Tibial artery (tissue), 4 donors: ENCODE measurements at places on chromosomes 2 and 18.

GRCh38 chr2:54653572-54654204 lies 69.8 kb upstream of the EML6 start:
- no peak overlapping the region for H3K4me3 ChIP-seq
- peaks cover 78% of the 10 kb centered on the region for H3K36me3 ChIP-seq
- H3K27me3 ChIP-seq = no peaks in the 10 kb centered on the region
- DNase-seq = no peak
- H3K27ac ChIP-seq = no peak overlapping the region
- H3K4me1 ChIP-seq = no peaks in the 10 kb centered on the region

DNA sequence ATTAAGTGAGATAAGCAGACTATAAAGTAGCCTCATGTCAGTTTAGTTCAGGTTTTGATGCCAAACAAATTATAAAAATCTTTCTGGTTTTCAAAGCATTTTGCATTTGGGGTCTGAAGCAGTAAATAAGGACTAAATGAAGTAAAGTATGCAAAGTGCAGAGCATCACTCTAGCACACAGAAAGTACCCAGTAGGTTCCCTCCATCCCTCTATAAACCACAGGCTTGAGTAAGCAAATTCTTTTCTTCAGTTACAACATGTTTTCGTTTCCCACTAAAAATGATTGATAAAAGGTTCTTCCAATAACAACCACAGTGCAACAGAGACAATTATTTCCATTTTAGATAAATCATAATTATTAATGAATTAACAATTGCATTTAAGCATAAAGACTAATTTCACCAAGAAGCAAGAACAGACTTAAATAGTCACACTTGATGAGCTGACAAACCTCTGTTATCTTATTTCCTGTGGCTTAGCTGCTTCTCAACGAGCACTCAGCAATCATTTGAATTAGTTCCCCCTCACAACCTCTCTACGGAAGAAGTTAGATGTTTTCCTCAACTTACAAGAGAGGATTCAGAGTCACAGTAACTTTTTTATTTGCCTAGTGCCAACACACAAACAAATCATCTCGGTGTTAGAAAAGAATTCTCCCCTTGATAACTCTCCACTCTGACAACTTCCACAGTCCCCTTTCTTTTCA lies 249.8 kb downstream of the NBAS start:
- H3K36me3 ChIP-seq = peaks cover 16% of the 10 kb centered on the region
- H3K27ac ChIP-seq = no peak overlapping the region
- no peak for DNase-seq
- no peaks in the 10 kb centered on the region for H3K4me1 ChIP-seq

- no peak overlapping the region for H3K4me3 ChIP-seq
- no peak for DNase-seq
- no peak overlapping the region for H3K27ac ChIP-seq
- no peaks in the 10 kb centered on the region for H3K36me3 ChIP-seq
- H3K27me3 ChIP-seq = no peaks in the 10 kb centered on the region
These were observed 403.6 kb upstream of the RAB6C start for GRCh38 chr2:129575880-129576279.

DNA sequence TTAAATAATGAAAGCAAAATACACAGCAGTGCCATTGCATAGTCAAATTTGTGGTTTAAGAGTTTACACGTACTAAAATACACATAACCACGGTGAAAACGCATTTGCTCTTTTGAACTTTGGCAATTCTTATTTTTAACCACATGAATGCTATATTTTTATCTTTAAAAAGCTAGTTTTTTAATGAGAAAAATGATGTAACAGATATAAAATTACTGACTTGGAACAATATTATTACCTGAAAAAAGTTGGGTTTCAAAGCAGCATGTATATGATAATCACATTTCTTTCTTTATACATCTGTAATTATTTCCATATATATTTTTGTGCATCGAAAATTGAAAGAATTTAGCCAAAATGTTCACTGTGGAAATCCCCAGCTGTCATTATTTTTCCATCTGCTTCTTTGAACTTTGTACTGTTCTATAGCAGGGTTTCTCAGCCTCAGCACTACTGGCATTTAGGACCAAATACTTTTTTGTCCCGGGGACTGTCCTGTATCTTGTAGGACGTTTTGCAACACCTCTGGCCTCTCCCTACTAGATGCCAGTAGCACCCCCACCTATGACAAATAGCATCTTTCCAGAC lies 75.9 kb upstream of the CAB39 start:
- no peak overlapping the region for H3K4me3 ChIP-seq
- H3K4me1 ChIP-seq = no peaks in the 10 kb centered on the region
- no peak overlapping the region for H3K27ac ChIP-seq

GRCh38 chr2:199468561-199469513 lies 11.1 kb upstream of the SATB2 start:
- no peaks in the 10 kb centered on the region for H3K36me3 ChIP-seq
- H3K4me1 ChIP-seq = no peaks in the 10 kb centered on the region
- no peak overlapping the region for H3K27ac ChIP-seq
- peaks cover 99% of the 10 kb centered on the region for H3K27me3 ChIP-seq
- peak overlapping the region; percentile 18 for H3K4me3 ChIP-seq

DNA sequence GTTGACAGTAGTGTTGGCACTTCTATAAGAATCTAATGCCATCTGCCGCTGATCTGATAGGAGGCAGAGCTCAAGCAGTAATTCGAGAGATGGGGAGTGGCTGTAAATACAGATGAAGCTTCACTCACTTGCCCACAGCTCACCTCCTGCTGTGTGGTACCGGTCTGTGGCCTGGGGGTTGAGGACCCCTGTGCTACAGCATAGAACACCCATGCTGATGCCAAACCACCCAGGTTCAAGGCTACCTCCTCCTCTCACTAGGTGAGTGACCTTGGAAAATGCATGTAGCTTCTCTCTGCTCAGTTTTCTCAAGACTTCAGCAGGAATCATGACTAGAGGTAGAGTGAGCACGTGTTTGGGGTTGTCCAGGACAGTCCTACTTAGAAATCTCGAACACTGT lies 263.4 kb downstream of the SH3BP4 start:
- H3K27ac ChIP-seq = no peak overlapping the region
- no peaks in the 10 kb centered on the region for H3K36me3 ChIP-seq

GRCh38 chr2:65630643-65631042 lies 198.2 kb upstream of the SPRED2 start:
- no peaks in the 10 kb centered on the region for H3K4me1 ChIP-seq
- no peaks in the 10 kb centered on the region for H3K27me3 ChIP-seq
- no peaks in the 10 kb centered on the region for H3K36me3 ChIP-seq
- no peak overlapping the region for H3K27ac ChIP-seq

GRCh38 chr2:122034777-122035176 lies 279.3 kb downstream of the TSN start:
- H3K27me3 ChIP-seq = no peaks in the 10 kb centered on the region
- H3K4me1 ChIP-seq = no peaks in the 10 kb centered on the region
- H3K36me3 ChIP-seq = no peaks in the 10 kb centered on the region
- no peak overlapping the region for H3K4me3 ChIP-seq
- DNase-seq = no peak
- no peak overlapping the region for H3K27ac ChIP-seq
